ENCODE measurements at places on chromosomes 5 and 9.

GRCh38 chr5:135694012-135694411 lies 115.2 kb upstream of the CXCL14 start:
- DNase-seq, result no peak

DNA sequence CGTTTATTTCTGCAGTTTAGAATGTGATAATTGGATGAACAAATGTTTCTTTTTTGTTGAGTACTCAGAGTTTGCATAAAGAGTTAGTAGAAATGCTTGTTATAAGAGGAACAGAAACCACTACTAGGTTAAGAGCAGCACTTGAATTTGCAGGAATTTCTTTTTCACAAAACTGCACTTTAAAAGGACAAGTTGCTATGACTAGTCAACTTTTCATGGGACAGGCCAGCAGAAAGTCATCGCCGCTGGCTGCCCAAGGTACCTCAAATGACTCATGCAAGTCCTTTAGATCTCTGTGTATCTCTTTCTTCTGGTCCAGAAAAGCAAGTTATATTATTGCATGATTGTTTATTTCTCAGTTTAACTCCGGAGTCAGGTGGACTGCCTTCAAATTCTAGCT lies 97.3 kb upstream of the HMHB1 start:
- DNase-seq, result peak; percentile 49

DNA sequence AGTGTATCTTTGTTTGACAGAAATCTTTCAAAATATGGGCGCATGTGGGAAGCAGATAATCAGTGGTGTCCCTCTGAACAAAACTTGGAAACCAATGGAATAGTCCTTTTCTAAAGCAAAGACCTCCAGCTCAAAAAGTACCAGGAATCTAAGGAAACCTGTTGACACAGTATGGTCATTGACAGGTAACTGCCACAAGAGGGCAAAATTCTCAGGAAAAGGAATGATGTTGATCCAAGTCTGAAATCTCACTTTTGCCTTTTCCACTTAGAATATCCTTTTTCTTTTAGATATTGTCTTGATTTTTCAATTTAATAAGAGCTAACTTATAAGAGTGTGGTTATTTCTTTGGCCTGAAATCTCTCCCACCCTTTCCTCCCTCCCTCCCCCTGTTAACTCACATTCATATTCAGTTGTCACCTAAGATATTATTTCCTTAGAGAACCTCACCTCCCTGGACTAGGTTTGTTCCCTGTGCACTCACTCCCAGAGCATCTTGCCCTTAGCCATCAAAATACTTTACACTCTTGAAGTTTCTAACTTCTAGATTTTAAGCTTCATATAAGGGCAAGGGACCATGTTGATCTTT lies 59.0 kb upstream of the BARX1 start:
- DNase-seq, result peak; percentile 68

GRCh38 chr5:71922584-71923106 lies 184.6 kb upstream of the MAP1B start:
- peak; percentile 87 for DNase-seq

DNA sequence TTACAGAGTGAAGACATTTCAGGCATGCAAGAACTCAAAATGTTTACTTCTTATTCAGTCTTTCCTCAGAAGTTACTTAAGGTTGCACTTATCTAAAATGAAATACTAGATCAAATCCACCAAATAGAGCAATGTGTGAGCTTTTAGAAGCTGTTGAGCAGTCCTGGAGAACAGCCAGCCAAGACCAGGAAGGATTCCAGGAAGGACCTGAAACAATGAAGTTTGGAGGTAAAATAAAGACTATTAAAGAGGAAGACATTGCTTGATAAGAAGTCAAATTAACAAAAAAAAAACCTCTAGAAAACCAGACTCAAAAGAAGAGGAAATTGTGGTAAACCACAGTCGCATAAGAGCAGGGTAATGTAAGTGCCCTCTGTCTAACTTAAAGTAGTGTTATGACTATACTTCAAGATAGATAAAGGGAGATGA lies 156.2 kb upstream of the S1PR3 start:
- peak; percentile 70 for DNase-seq

DNA sequence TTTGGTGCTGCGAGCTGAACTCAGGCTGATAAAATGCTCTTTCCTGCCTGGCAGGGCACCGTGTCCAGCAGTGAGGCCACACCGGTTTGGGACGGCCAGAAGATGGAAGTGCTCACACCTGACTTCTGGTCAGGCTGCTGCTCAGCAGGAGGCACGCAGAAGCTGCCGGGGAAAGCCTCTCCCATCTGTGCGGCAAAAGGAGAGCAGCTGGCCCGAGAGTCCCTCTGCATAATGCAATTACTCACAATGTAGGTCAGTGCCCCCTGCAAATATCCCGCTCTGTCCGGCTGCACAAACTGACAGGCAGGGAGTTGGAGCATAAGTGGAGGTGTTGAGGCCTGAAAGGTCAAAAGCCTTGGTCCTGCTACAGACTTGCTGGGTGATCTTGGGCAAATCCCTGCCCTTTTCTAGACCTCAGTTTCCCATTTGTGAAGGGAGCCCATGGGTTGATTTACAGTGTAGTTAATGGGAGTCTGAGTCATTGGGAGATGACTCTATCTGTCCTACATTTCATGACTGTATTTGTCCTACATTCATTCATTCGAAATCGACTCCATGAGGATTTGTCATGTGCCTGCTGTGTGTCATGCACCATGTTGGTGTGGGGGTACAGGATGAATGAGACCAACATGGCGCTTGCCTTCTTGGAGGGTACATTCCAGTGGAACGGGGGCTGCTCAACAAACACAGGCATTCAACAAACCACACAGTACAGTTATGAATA lies 61.8 kb upstream of the TBC1D2 start:
- DNase-seq, result peak; percentile 87

DNA sequence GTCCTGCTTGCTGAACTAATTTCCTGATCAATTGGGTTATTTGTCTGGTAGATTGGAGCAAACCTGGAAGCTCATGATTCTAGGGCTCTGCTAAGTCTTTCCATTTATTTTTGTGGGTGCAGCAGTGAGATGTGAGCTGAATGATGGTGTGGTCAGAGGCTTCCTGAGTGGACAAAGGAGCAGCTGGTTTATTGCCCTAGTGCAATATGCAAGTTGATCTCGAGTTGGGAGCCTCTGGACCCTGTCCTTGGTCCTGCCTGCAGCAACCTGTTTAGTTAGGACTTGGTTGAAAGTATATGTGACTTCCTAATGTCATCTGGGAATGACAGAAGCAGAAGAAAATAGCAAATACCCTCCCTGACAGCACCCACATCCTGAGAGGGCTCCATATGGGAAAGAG lies 4.2 kb upstream of the UNC5A start:
- DNase-seq, result peak; percentile 19

GRCh38 chr9:115943431-115944165 lies 210.0 kb upstream of the PAPPA start:
- DNase-seq, result no peak

GRCh38 chr5:44603496-44604272 lies 205.1 kb upstream of the MRPS30 start:
- peak; percentile 1 for DNase-seq

DNA sequence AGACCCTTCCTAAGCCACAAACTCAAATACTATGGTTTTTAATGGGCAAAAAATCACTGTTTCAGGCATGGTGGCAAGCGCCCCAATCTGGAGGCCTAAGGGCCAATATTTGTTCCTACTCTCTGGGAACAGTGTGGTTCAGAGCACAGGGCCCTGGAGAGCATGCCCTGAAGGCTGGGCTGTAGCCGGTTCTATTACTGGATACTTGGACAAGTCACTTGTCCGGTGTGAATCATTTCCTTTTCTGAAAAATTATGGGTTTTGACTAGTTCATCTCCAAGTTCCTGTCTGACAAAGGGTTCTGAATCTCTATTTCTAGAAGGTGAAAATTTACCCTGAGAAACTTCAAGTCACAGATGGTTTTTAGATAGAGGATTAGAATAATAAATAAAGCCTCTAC lies 75.0 kb downstream of the OTULIN start:
- DNase-seq, result peak; percentile 90

GRCh38 chr9:127163409-127163808 lies 41.0 kb upstream of the ANGPTL2 start:
- DNase-seq, result peak; percentile 80

- peak; percentile 48 for DNase-seq
These were observed 175.7 kb upstream of the OTULINL start for GRCh38 chr5:14405706-14406553.
